ENCODE measurements at places on chromosomes 11 and 22.

- no peaks in the 10 kb centered on the region for H3K4me1 ChIP-seq
- no peaks in the 10 kb centered on the region for H3K27me3 ChIP-seq
- no peak overlapping the region for H3K4me3 ChIP-seq
- no peak overlapping the region for H3K27ac ChIP-seq
- DNase-seq = no peak
Observed at GRCh38 chr11:40273192-40273732, 1186.2 kb downstream of the LRRC4C start.

DNA sequence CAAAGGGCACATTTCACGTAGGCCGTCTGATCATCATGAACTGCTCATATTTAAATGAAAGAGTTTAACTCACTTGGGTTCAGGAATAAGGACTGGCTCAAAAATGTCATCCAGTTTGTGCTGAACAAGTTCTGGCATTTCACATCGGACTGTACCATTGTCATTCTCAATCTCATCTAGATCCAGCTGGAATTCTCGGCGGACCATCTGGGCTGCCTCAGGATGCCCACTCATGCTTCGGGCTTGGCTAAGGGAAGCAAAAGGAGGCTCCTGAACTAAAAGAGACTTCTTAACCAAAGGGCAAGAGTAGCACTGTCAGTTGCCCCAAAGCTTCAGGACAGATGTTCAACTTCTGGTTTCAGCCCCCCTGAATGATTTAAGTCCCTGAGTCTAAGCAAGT is 40.2 kb downstream of the F2 start:
- peaks cover 47% of the 10 kb centered on the region for H3K36me3 ChIP-seq
- H3K4me1 ChIP-seq = no peaks in the 10 kb centered on the region
- DNase-seq = no peak

- no peak overlapping the region for H3K27ac ChIP-seq
- DNase-seq = no peak
- H3K27me3 ChIP-seq = peaks cover 6% of the 10 kb centered on the region
- peaks cover 25% of the 10 kb centered on the region for H3K4me1 ChIP-seq
- peak overlapping the region; percentile 51 for H3K4me3 ChIP-seq
- no peaks in the 10 kb centered on the region for H3K36me3 ChIP-seq
Observed at GRCh38 chr22:39349506-39349966, 255 bp upstream of the SYNGR1 start.

DNA sequence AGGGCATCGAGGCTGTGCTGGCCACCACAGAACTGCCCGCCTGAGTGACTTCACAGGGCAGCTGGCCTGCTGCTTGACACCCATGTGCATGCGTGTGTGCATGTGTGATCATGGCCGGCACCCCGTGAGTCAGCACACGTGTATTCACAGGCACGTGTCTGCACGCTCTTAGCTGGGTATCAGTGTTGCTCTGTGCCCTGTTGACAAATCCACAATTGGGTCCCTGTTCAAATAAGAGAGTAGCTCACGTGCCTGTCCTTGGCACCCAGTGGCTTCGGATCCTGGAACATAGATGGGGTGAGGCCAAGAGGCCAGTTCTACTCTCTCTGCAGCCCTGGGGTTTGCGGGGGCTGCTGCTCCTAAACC is 14.0 kb downstream of the B3GAT1 start:
- H3K4me1 ChIP-seq = no peaks in the 10 kb centered on the region
- no peaks in the 10 kb centered on the region for H3K36me3 ChIP-seq
- DNase-seq = no peak
- H3K27ac ChIP-seq = no peak overlapping the region
- H3K4me3 ChIP-seq = no peak overlapping the region
- no peaks in the 10 kb centered on the region for H3K27me3 ChIP-seq

DNA sequence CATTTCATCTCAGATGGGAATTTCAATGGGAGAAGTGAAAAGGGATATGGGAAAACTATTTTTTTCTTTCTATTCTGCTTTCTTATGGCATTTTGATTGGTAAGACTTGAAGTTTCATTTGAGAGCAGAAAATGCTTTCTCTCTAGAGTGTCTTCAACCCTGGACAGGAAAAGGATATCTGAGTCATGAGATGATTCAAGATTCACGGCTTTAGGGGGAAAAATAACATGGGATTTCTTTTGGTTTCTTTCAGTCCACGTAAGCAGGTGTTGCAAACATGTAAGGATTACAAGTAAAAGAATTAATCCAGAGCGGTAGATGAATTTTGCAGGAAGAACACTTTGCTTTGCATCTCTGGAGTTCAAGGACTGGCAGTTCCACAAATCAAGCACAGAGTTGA is 1001.0 kb upstream of the TENM4 start:
- H3K36me3 ChIP-seq = no peaks in the 10 kb centered on the region
- no peaks in the 10 kb centered on the region for H3K27me3 ChIP-seq
- no peak for DNase-seq
- peak overlapping the region; percentile 4 for H3K27ac ChIP-seq
- no peak overlapping the region for H3K4me3 ChIP-seq
- peaks cover 23% of the 10 kb centered on the region for H3K4me1 ChIP-seq

DNA sequence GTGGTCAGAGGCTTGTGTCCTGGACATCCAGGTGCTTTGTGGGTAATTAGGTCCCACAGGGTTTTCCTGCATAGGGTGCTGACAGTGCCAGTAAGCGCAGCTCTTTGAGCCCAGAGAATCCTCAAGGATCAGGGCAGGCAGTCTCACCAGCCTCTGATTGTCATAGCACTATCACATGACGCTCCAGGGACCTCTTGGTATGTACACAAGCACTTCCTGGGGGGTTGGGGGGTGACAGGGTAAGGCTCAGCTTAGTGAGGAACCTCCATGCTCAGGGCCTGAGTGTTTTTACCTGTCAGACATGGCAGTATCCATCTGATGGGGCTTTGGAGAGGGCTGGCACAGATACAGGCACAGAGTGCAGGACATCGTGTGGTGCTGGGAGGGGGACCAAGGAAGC is 27.9 kb upstream of the SUSD2 start:
- no peak for DNase-seq
- peaks cover 10% of the 10 kb centered on the region for H3K36me3 ChIP-seq
- no peak overlapping the region for H3K27ac ChIP-seq
- H3K27me3 ChIP-seq = no peaks in the 10 kb centered on the region

GRCh38 chr11:120632579-120632978 is 121.0 kb downstream of the GRIK4 start:
- no peaks in the 10 kb centered on the region for H3K36me3 ChIP-seq
- H3K27ac ChIP-seq = no peak overlapping the region

Measured in keratinocyte (primary cell).